ENCODE measurements at places on chromosomes 7 and 10.

DNA sequence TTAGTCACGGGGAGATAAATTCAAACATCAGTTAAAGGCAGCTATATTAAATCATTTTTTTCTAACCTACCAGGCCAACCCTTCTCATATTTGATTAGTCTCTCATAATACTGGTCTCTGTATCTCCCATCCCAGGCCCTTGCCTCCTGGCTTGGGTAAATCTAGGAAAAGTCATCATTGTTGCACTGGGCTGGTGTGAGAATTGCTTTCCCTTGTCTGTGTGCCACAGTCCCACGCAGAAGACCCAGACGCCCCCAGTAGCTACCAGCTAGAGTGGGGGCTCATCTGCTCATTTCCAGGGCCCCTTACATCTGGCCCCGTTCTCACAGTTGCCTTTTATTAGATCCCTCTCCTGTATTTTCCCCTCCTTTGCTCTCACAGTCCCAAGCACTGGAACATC, 67.6 kb upstream of the VIPR2 start:
- DNase-seq: no peak

- DNase-seq: no peak
Observed at GRCh38 chr7:76509931-76510877, at the start of gene UPK3B. Gene UPK3B, plus strand, starts transcription at chr7:76510552. Its CDS starts 101 bp downstream, at chr7:76510653.

DNA sequence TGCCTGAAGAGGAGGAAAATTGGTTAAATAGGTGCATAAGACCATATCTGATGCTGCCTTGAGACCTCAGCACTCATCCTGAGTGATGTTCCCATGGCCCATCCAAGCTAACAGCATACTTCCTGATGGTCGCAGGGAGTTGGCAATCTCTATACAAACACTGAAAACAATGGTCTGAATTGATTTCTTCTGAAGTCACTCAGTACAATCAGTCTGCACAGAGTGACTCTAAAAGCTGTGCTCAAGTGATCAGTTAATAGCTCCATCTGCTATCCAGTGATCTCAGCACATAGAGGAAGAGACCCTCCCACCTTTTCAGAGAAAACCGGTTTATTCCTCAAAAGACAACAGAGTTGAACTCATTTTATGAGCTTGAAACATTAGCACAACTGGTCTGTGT, 3.9 kb downstream of the PPP1R17 start:
- no peak for DNase-seq

DNA sequence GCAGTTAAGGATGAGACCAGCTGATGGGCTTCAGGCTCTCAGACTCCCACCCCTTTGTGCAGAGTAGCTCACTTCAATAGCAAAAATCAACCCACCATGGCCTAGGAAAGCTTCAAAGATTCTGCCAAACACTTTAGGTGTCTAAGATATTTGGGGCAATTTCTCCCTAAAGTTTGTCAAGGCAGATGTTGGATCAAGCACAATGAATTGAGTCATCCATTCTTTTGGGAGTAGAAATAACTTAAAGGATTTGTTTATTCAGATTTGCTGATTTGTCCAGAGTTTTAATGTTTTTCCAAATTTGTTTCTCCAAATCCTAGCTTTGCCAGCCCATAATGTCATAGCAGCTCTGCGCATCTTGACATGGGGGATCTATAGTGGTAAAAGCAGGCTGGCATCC, 855.1 kb downstream of the LRMDA start:
- no peak for DNase-seq

- no peak for DNase-seq
Observed at GRCh38 chr10:133536198-133536597, 9.0 kb downstream of the CYP2E1 start.

- DNase-seq: peak; percentile 9
Observed at GRCh38 chr10:100186253-100187212, 704 bp upstream of the ERLIN1 start.

- DNase-seq: no peak
Observed at GRCh38 chr7:2771274-2771731, 72.8 kb downstream of the GNA12 start.
